ENCODE measurements at places on chromosomes 4 and X. TPM values are rescaled to one million over a fixed set of nuclear protein-coding genes. Genes with fewer than 3 reads are reported as not detected.

GRCh38 chr4:101599620-101600019, 190.9 kb upstream of the BANK1 start:
- no peak overlapping the region for H3K27ac ChIP-seq
- no peaks in the 10 kb centered on the region for H3K36me3 ChIP-seq
- no peak overlapping the region for H3K4me3 ChIP-seq
- no peaks in the 10 kb centered on the region for H3K27me3 ChIP-seq
- no peaks in the 10 kb centered on the region for H3K4me1 ChIP-seq

GRCh38 chrX:49058794-49059193, at the start of gene CCDC120:
Gene CCDC120 (plus strand): TSS chrX:49058999. CDS start chrX:49062042, 3,043 bp downstream.
- peak within 1 kb of the TSS; percentile 56 for H3K4me3 ChIP-seq
- H3K36me3 ChIP-seq: peaks cover 20% of the 10 kb centered on the region
- no peak within 1 kb of the TSS for H3K27ac ChIP-seq
- peaks cover 8% of the 10 kb centered on the region for H3K27me3 ChIP-seq
- no peak for DNase-seq

GRCh38 chrX:105226499-105226898, 6.0 kb upstream of the TEX13A start:
- no peak overlapping the region for H3K4me3 ChIP-seq
- no peaks in the 10 kb centered on the region for H3K4me1 ChIP-seq
- H3K27me3 ChIP-seq: peaks cover 1% of the 10 kb centered on the region

DNA sequence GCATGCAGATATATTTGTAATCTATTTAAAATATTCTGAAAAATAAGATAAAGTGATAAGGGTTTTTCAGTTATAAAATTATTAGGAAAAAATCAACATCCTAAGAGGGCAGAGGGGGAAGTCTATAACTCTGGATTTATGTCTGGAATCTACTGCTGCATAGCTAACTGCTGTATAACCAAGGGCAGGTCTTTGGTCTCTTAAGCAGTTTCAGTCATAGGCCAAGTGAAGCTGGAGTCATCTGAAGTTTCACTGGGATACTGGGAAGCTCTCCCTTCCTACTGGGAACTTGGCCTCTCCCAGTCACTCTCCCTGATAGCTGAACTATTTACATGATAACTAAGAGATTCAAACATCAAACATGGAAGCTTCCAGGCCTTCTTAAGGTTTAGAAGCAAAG, 1409.9 kb upstream of the PCDH7 start:
- H3K27me3 ChIP-seq: no peaks in the 10 kb centered on the region
- no peaks in the 10 kb centered on the region for H3K36me3 ChIP-seq
- H3K27ac ChIP-seq: no peak overlapping the region
- no peak overlapping the region for H3K4me3 ChIP-seq

PAGE2 gene
- total RNA-seq: not detected

CENPI gene
- total RNA-seq: 10.3 TPM

PPBP gene
- total RNA-seq: not detected
